NCI-H1436 treated with DMSO at 0.1 percent for 48 hours (cell line): ENCODE measurements at places on chromosomes 13 and 19.

GRCh38 chr13:29131881-29132668 lies 311.9 kb downstream of the MTUS2 start:
- no peak for DNase-seq

GRCh38 chr19:47813995-47814328 lies 7.8 kb upstream of the CRX start:
- DNase-seq, result no peak

- no peak for DNase-seq
Observed at GRCh38 chr13:36356058-36356457, 9.9 kb upstream of the SPART start.

DNA sequence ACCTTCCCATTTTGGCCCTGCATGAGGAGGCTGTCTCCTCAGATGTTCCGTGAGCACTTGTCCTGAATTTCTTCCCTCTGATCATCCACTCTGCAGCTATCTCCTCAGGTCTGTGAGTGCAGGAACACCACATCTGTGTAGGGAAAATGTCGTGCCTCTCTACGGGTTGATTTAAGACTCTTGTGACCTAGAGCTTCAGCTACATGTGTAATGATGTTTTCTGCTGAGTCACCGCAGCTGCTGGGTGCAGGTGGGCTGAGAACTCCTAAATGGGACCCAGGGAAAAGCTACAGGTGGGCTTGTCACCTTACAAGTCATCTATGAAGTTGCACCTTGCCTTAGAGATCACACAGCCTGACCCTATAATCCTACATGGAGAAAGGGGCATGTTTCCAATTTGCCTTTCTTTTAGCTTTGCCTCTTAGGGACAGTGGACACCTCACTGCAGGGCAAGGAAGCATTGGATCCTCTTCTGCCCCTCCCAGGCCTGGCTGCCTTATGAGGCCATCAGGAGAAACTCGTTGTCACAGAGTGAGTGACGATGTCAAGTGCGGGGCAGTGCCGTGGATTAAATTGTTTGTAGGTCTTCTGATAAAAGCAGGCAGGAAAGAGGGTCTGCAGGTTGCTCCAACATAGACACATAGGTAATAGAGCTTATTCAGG lies 122.3 kb downstream of the DNAJC15 start:
- DNase-seq, result no peak

GRCh38 chr13:44158881-44159632 lies 214.6 kb upstream of the SERP2 start:
- no peak for DNase-seq
